HFF-Myc (cell line): ENCODE measurements at places on chromosomes 12 and 14.

DNA sequence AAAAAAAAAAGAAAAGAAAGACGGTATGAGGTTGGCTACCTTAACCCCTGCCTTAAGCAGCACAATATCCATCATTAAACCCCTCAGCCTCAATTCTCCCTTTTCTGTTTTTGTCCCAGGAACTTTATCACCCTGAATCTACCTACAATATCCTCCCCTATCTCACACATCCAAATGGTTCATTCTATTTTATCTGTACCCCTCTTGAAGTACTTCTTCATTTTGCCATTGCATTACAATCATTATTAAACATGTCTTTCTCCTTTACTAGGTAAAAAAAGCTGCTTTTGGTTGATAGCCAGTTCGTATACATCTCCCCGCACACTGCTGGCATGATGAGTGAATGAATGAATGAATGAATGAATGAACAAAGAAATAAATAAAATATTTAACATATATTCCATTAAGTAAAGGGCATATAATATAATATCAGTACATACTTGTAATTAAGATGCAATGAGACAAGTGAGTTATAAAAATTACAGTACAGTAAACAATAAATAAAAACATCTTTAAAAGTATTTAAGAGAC lies 364 bp upstream of the GPR65 start:
- no peak for DNase-seq

- DNase-seq, result no peak
Measured at GRCh38 chr12:131075194-131075593, 121.5 kb downstream of the ADGRD1 start.

GRCh38 chr12:92185052-92185451 lies 39.4 kb upstream of the BTG1 start:
- DNase-seq, result no peak

GRCh38 chr14:68140076-68140741 lies 320.6 kb downstream of the RAD51B start:
- DNase-seq, result peak; percentile 100

- no peak for DNase-seq
Measured at GRCh38 chr12:105502426-105502930, 172.0 kb downstream of the C12orf75 start.

- DNase-seq, result no peak
Measured at GRCh38 chr12:42957561-42958290, 368.2 kb upstream of the PRICKLE1 start.

- peak; percentile 6 for DNase-seq
Measured at GRCh38 chr12:108271951-108272872, 66.9 kb downstream of the CMKLR1 start.

GRCh38 chr12:64656429-64656828 lies 46.1 kb downstream of the RASSF3 start:
- no peak for DNase-seq

GRCh38 chr14:73634011-73634833 lies 10.6 kb upstream of the DNAL1 start:
- no peak for DNase-seq

GRCh38 chr12:131044760-131045381 lies 91.2 kb downstream of the ADGRD1 start:
- no peak for DNase-seq
